Right atrium auricular region (tissue), 2 donors: ENCODE measurements at places on chromosomes 5 and 9. TPM values are rescaled to one million over a fixed set of nuclear protein-coding genes. Genes with fewer than 3 reads are reported as not detected.

The RAB3C gene
- 0.07 TPM for total RNA-seq

The HTR4 gene
- 4.3 TPM for total RNA-seq

DNA sequence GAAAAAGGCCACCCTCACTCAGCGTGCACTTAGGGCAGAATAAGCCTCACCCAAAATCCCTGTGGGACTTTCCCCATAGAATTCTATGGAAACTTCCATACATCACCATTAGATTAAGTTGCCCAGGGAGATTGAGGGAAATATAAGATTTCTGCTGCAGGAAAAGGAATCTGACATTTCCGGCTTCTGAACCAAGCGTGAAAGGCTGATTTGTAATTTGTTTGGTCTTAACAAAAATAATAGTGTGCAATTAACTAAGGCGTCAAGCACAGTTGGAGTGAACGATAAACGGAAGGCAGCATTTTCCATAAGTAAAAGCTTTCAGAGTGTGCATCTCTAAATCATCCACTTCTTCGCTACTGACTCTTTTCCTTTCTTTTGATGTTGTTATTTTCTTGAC lies 14.0 kb downstream of the UBE2QL1 start:
- no peak for DNase-seq
- H3K27me3 ChIP-seq: no peaks in the 10 kb centered on the region
- H3K4me3 ChIP-seq: no peak overlapping the region

GRCh38 chr5:92635001-92635461 lies 946.0 kb downstream of the NR2F1-AS1 start:
- no peaks in the 10 kb centered on the region for H3K27me3 ChIP-seq
- H3K4me3 ChIP-seq: no peak overlapping the region
- H3K4me1 ChIP-seq: no peaks in the 10 kb centered on the region
